ENCODE measurements at places on chromosomes 4 and X. TPM values are rescaled to one million over a fixed set of nuclear protein-coding genes. Genes with fewer than 3 reads are reported as not detected.

MAGEB2 gene
- not detected for total RNA-seq

H2BW2 gene
- total RNA-seq, result not detected

TCEAL6 gene
- total RNA-seq, result not detected

MAMLD1 gene
- total RNA-seq, result 2.3 TPM

SLC10A4 gene
- not detected for total RNA-seq

CT47B1 gene
- total RNA-seq, result not detected

ARHGAP6 gene
- total RNA-seq, result 2.8 TPM

CLCN4 gene
- 30.0 TPM for total RNA-seq

PYURF gene
- total RNA-seq, result 55.0 TPM

NDP gene
- not detected for total RNA-seq

- no peak for DNase-seq
Observed at GRCh38 chrX:104662694-104663093, 96.7 kb downstream of the IL1RAPL2 start.

DNA sequence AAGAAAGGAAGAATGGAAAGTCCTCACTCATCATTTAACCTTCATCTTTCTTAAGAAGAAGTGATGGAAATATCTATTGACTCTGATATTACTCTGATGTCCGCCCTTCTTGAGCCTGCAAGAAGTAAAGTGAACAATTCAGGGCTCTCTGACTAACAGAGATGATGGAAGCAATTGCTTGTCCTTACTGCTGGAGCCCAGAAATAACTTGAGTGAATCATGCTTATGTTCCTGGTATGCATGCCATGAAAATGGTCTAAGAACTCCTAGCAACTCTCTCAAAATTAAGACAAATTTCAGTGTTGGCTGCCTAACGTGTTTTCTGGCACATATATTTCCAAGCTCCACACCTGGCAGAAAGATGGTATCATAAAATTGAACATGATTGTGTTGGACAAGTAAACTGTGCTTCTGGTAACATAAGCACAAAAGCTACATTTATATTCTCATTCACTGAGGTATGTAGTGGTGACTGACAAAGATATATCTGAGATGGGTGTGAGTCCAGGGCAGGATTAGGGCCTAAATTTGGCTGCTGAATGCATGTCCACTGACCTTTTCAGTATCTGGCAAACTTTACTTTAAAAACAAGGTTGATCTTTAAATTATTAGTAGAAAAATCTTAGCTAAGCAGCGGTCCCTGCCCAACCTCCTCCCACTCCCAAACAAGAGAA lies 109.2 kb upstream of the OTUD4 start:
- DNase-seq, result no peak

DNA sequence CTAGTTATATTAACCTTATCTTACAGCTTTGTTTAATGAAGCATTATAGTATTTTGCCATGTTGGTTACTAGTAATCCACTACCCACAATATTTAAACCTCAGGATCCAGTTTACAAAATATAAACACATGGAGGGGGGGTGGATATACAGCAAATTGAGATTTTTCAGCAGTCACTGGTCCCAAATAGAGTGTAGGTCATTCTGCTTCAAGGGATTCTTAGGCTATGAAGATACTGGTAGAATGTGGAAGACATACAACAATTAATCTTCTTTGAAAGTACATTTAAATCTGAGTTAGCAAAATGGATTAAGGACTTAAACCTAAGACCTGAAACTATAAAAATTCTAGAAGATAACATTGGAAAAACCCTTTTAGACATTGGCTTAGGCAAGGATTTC lies 569.6 kb downstream of the ZNF674 start:
- DNase-seq, result no peak

GRCh38 chrX:68929332-68930150 lies 100.7 kb downstream of the EFNB1 start:
- no peak for DNase-seq

GRCh38 chrX:39613482-39613995 lies 484.2 kb downstream of the BCOR start:
- peak; percentile 35 for DNase-seq

DNA sequence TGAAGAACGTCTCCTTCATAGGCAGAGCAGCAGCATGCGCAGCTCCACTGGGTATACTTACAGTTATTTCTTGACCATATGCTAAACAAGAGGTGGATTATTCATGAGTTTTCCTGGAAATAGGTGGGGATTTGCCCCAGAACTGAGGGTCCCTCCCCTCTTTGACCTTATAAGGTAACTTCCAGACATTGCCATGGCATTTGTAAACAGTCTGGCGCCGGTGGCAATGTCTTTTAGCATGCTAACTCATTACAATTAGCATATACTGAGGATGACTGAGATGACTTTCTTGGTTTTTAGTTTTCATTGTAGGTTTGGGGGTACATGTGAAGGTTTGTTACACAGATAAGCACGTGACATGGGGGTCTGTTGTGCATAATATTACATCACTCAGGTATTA lies 97.3 kb downstream of the MTNR1A start:
- DNase-seq, result no peak

DNA sequence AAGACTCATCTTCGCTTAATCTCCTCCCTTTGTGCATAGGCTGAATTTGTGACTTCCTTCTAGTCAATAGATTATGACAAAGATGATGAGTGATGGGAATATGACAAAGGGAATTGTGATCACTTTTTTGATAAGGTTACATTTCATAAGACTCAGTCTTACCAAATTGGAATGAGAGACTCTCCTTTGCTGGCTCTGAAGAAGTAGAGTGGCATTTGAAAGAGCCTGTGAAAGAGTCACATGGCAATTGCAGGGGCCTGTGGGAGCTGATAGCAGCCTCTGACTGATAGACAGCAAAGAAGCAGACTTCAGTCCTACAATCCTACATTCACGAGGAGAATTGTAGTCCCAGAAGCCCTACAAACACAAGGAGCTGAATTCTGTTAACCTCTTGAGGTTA lies 44.9 kb upstream of the ADAMTS3 start:
- DNase-seq, result no peak

- DNase-seq, result no peak
Observed at GRCh38 chrX:7689791-7690412, 153.1 kb upstream of the VCX start.

DNA sequence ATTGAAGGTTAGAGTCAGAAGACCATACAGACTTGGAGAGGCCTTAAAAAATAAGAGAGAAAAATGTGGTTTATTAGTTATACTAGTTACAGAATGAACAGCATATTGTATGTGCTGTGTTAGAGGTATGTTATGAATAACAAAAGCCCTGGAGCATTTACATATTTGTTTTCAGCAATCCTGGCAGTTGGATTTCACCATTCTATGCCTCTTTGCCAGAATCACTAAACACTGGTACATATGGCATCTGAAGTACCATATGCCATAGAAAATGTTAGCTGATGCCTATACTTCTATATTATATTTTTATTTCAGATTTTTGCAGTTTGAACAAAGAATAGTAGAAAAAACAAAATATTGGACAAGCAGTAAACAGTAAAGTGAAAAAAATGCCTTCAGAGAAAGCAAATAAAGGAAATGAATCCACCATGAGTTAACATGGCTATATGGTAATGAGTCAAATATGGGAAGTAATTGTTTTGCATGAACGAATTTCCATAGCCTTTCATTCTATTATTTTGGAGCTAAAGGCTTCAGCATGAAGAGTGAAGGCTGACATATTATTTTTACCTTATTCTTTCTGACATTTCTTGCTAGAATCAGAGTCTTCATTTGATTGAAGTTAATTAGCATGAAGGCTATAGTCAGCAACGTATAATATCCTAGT lies 41.9 kb upstream of the PRDM8 start:
- DNase-seq, result no peak

DNA sequence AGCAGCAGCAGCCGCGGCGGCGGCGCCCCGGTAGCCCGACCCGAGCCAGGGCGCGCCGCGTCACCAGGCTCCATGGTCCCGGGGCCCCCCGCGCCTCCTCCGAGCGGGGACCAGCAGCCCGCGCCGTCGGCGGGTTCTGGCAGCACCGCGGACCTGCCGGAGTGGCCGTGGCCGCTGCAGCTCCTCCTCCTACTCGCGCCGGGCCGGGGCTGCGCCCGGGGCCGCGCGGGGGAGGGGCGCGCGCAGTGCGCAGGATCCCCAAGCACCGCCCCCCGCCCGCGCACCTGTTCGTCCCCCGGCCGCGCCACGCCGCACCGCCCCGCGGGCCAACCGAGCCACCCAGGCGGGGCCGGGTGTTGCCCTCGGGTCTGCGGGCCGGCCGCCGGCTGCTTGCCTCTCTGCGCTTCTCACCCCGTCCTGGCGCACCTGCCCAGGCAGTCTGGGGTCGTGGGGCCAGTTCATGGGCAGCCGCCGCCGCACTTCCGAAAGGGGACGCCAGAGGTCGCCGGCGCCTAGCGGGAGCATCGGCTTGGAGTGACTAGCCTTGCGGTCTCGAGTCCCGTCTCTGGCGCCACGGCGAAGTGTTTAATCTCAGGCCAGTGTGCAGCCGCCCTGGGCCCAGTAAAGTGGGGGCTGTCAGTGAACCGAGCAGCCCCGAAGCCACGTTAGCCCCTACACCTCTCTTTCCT lies at the start of gene SLC9A7:
Gene SLC9A7 (minus strand): TSS at position 163 of the 689 bp plus-strand sequence. CDS start 89 bp downstream, at position 74.
- peak; percentile 86 for DNase-seq

DNA sequence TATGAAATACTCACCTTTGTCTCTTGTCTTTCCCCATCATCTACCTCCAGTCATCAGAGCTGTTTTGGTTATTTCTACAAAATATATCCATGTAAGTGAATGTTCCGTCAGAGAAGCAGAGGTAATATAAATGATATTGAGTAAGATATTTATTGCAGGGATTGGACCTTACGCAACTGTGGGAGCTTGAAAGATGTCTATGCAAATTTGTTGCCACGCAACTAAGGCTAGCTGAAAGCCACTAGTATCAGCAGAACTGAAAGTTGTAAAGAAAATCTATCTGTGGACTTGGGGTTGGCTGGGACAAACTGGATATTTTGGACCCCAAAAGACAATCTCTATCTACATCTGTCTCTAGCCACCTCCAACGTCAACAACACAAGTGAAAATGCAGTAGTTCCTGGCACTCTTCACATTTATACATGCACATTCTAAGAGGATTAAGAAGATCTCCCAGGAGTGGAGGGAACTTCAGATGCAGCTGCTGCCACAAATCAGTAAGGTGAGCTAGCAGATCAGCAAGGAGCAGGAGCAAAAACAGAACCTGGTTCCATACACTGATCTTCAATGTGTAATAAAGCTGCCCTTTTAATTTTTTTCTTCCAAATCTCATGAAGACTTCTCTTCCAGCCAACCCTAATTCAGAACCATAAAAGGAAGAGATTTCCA lies 8.5 kb upstream of the CCSER1 start:
- no peak for DNase-seq

DNA sequence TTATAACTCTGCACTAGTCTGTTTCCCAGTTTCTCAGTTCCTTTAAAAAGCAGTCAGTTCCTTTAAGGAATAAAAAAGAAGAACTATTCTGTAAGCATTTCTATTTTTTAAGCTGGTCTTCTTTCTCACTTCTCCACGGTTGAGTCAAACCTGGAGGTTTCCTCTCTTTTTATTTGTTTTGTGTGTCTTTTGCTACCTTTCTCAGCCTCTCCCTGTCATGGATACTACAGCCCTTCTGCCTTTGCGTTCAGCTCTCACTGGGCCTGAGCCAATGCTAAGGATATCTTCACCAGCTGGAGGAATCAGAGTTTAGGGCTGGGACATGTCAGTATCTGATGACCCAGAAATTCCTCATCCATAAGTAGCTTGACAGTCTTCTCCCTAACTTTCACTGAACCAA lies 49.7 kb upstream of the PRKX start:
- DNase-seq, result no peak

- no peak for DNase-seq
Observed at GRCh38 chr4:31662951-31663350, 942.8 kb downstream of the PCDH7 start.

DNA sequence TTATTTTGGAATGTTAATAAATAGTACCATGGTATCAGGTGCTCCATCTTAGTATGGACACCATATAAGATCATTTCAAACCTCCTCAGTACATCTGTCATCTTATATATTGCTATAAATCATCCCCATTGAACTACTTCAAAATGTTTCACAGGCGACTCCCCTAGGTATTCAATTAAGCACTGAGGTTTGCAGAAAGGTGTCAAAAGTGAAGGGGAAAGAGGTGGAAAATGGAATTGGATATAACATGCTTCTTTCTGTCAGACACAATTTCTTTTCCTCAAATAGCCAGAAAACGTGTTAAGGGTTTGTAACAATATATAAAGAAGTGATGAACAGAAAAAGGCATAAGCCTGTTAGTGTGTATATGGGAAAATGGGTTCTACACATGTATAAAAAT lies 325.5 kb downstream of the GRID2 start:
- no peak for DNase-seq

DNA sequence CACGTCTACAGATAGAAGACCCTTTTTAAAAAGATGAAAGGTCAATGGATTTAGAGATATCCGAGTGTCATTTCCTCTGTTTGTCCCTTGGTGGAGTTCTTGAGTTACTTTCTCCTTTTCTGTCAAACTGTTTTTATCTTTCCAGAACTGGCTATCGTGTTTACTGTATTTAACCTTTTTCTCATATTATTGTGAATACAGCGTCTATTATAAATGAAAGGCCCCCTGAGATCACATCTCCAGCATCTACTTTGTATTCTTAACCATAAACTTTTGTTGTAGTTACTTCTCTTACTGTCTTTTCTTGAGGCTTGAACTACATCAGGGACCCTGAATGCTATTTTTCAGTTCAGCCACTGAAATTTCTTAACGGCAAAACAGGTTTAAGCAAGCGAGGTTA lies 4.0 kb upstream of the PCDH7 start:
- no peak for DNase-seq

GRCh38 chr4:16859031-16859430 lies 39.4 kb downstream of the LDB2 start:
- no peak for DNase-seq

GRCh38 chr4:85067342-85067741 lies 100.9 kb upstream of the WDFY3 start:
- no peak for DNase-seq

GRCh38 chr4:112176596-112176995 lies 31.3 kb downstream of the FAM241A start:
- DNase-seq, result no peak

DNA sequence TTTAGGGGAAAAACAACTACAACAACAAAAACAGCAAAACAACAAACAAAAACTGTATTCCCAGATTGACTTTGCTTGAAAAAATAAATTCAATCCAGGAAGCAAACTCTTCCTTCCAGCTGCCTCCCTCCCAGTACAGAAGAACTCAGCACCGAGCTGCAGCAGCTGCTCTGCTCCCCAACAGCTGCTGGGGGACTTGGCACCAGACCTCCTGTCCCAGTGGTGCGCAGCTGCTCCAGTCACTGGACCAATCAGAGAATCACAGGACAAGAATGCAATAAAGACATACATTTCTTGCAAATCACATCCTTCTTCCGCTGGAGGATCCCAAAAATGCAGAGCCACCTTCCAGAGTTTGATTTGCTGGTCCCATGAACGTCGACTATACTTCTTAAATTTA lies 11.8 kb upstream of the FAM53A start:
- no peak for DNase-seq

- peak; percentile 57 for DNase-seq
Observed at GRCh38 chrX:153460826-153461225, 9.6 kb downstream of the HAUS7 start.

GRCh38 chr4:107815158-107815557 lies 9.6 kb upstream of the SGMS2 start:
- DNase-seq, result no peak

GRCh38 chrX:84729809-84730208 lies 227.6 kb upstream of the HDX start:
- DNase-seq, result no peak

GRCh38 chr4:21011106-21011505 lies 310.8 kb downstream of the PACRGL start:
- DNase-seq, result no peak

GRCh38 chr4:180434131-180434895 lies 1808.9 kb upstream of the TENM3 start:
- no peak for DNase-seq

- DNase-seq, result peak; percentile 39
Observed at GRCh38 chr4:109389369-109390114, 44.1 kb upstream of the SEC24B start.

Data from left ventricle myocardium superior (tissue), 1 donor.